ENCODE measurements at places on chromosomes 5 and 9. TPM values are rescaled to one million over a fixed set of nuclear protein-coding genes. Genes with fewer than 3 reads are reported as not detected.

Gene BHMT2
- polyA plus RNA-seq = 63.8 TPM

Gene DNM1
- polyA plus RNA-seq = 86.6 TPM

Gene PCDHB10
- 6.8 TPM for polyA plus RNA-seq

Gene ANKRD18B
- polyA plus RNA-seq = 1.2 TPM

Gene INSYN2B
- 2.4 TPM for polyA plus RNA-seq

Gene SV2C
- polyA plus RNA-seq = 0.07 TPM

- no peak for DNase-seq
Measured at GRCh38 chr9:7196467-7196866, 438.7 kb downstream of the KDM4C start.

- DNase-seq = no peak
Measured at GRCh38 chr5:4862500-4862899, 277.6 kb upstream of the ADAMTS16 start.

- DNase-seq = no peak
Measured at GRCh38 chr9:85030316-85030715, 360.8 kb downstream of the NTRK2 start.

GRCh38 chr5:132020568-132021339, 9.3 kb upstream of the ACSL6 start:
- DNase-seq = no peak

DNA sequence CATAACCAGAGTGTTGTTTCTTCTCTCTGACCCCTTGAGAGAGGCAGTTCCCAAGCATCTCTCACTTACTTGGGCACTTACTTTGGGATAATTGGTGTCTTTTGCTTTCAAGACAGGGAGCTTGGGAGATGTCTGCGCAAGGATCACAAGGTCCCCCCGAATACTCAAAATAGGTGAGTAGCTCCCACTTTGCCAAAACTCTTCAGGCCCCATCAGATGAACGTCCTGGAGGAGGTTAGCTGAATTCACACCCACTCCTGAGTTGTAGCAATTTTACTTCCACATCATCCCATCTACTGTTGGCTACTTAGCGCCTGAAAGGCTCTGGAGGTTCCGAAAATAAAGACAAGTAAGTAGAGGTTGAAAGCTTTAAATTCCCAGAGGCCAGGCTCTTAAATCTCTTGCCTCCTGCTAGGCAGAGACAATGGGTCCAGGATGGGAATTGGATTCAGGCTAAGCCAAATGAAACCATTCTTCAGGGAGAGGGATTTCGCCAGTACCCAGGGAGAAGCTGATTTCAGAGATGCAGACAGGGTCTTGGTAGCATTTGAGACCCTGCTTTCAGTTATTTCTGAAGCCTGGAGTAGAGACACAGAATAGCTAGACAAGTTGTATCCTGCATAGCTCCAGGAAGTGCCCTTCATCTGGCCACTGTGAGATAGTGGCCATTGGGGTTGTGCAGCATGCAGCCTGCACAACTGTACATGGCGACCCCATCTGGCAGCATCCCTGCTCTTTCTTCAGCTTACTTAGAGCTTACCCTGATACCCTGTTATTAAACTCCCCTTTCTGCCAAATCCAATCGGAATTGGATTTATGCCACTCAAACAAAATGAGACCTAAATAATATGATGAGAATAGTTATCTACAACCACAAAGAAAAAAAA, 60.1 kb downstream of the BOD1 start:
- DNase-seq = no peak

- no peak for DNase-seq
Measured at GRCh38 chr9:70479880-70480291, 65.4 kb upstream of the KLF9 start.

DNA sequence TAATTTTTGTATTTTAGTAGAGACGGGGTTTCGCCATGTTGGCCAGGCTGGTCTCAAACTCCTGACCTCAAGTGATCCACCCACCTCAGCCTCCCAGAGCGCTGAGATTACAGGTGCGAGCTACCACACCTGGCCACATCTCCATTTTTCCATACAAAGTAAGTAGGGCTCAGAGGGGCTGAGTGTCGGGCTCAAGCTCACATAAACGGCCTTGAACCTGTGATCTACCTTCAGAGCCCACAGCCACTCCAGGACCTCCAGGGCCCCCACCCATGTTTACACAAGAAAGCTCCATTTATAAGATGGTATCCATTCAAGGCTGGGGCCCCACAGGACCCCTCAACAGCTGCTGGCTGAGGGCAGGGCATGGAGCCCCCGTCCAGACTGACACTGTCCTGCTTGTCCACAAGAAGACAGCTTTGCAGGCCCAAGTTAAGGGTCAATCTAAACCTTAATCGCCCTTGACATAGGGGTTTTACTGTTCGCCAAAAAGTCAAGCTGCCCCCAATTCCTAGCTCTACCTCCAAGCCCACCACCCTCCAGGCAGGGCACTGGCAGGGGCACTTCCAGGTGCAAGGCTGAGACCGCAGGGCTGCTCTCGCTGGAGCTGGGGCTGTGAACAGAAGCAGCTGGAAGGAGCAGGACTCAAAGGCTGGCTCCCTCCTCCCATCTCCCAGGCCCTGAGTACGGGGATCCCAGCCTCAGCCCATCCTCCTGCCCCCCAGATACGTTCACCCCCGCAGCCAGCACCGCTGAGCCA, 18.9 kb downstream of the FAM78A start:
- DNase-seq = no peak

DNA sequence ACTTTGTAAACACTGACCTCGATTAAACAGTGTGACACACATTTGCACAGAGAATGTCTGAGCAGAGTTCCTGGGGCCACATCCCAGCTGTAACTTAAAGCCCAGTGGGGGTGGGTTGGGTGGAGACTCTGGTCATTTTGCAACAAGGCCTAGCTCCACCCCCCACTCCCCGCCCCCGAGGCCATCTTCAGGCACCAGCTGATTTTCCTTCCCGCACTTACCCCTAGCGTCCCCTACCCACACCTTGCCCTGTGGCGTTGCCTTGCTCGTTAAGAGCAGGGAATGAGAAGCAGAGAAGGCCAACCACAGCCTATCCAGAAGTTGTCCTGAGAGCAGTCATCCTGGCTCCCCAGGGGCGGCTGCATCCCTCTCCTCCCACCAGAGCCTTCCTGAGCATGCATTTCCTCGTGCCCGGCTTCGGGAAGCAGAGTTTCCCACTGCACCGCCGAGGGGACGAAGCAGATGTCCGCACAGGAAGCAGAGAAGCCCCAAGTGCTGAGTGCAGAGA, 101.7 kb upstream of the SARDH start:
- DNase-seq = no peak

DNA sequence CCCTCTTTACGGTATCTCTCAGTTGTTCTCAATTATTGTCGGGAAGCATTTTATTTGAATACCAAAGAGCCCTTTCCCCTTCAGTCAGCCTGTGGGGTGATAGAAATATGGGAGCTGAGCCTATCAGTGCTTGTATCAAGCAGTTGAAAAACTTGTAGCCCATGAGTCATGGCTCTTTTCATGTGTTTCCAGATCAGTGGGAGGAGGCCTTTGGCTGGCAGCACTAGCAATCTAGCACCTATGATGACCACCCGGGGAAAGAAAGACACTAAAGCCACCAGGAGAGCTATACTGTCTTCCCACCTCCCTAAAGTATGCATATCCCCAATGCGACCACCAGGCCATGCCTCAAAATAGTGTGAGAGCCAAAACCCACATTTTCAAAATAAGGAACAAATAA, 696.9 kb upstream of the C9orf72 start:
- no peak for DNase-seq

DNA sequence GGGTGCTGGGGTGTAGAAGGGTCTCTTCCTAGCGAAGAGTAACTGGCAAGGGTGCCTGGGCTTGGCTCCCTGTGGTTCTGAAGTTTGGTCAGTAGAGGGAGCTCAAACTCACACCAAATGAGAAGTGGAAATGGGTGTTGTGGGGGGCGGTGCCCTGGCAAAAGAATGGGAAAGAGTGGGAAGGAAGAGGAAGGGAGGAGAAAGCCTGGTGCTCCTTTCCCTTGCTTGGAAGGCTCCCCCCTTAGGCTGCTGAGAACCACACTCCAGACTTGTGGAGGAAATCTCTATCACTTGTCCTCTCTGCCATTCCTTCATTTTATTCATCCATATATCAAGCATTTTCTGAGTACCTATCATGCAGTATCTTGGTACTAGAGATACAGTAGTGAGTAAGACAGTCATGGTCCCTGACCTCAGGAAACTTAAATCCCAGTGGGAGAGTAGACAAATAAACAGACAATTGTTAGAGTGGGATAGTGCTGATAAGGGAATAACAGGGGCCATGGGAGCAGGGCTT, 13.0 kb downstream of the SLC4A9 start:
- peak; percentile 42 for DNase-seq

GRCh38 chr5:110356677-110357076, 369.8 kb downstream of the TMEM232 start:
- DNase-seq = no peak

DNA sequence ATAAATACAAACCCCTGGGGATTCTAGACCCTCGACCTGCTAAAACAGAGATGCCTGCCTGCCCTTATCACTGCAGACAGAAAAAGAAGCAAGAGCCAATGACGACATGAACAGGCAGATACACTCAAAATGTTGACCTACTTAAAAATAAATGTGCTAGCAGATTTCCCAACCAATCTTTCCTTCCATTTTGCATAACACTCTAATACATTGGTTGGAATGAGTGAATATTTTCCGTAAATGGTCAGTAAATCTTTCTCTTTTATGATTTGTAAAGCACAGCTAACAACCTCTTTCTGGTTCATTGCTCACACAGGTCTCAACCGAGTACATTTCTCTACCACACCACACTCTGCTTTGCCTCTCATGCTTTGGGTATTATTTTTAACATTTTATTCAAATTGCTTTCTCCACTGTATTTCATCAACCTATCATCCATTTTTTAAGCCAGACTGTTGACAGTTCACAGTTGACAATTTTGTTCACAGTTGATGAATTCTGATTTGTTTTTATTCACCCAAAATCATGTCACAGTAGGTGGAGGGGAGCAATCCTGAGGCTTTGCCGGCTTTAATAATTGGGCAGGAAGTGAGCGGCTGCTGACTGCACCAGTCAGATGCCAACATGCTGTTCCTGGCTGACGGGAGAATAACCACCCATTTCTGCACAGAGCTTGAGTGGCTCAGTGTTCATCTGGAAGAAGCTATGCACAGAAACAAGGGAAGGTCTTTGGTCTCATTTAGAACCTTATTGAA, 426.6 kb downstream of the SPOCK1 start:
- no peak for DNase-seq

GRCh38 chr9:126223798-126224531, 102.7 kb upstream of the MVB12B start:
- no peak for DNase-seq

DNA sequence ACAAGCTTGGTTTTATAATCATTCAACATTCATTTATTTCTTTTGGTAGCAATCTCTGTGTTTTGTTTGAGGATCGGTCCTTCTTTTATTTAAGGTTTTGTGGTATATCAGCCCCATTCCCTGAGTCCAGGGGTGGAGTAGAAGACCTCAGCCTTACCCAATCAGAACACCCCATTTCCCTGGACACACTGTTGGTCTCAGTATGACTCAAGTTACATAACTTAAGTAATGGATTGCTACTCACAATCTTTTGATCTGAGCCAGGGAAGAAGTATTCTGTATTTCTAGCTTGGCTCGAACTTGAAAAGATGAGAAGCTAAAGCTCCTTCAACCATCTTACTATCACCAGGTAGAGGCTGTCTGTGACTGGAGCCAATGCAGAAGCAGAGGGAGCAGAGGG, 175.2 kb upstream of the HAPLN1 start:
- DNase-seq = no peak

DNA sequence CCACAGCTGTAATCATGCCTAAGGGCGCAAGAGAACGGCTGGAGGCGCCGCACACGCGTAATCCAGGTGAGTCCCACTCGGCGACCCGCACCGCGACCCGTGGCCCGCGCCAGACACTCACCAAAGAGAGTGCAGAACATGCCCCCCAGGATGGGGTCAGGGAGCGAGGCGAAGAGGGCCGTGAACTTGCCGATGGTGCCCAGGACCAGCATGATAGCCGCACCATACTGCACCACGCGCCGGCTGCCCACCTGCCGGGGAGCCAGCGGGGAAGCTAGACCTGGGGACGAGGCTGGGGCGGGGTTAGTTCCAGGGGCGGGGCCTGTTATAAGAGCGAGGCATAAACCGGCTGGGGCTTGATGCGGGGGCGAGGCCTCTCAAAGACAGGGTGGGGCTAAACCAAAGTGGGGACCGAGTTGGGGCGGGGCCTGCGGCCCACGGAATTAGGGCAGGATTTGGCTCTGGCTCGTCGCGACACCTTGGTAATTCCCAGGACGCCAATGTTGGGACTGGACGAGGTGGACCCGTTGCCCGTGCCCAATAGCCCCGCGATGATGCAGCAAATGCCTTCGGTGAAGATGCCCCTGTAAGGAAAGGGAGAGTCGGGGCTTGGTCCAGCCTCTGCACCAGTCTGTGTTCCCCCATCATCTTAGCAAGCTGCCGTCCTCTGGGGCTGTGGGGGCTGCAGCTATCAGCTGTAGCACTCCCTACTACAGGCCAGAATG, 4.8 kb downstream of the SLC23A1 start:
- DNase-seq = no peak

DNA sequence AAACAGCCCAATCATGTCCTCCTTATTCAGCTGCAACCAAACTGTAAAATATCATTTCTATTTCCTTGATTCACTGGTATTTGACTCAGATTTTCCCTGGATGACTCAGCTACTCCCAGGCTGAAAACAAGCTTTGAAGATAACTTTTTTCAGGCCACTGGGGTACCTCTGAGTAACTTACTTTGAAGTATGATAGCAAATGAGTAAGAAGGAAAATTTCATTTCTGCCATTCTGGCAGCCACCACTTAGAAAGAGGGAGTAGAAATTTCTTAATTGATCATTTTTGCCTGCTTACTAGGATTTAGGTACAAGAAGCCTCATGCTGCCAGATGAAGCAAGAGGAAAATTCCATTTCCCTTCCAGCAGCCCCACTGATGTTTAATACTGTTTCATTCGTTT, 247.4 kb downstream of the PRELID2 start:
- no peak for DNase-seq

DNA sequence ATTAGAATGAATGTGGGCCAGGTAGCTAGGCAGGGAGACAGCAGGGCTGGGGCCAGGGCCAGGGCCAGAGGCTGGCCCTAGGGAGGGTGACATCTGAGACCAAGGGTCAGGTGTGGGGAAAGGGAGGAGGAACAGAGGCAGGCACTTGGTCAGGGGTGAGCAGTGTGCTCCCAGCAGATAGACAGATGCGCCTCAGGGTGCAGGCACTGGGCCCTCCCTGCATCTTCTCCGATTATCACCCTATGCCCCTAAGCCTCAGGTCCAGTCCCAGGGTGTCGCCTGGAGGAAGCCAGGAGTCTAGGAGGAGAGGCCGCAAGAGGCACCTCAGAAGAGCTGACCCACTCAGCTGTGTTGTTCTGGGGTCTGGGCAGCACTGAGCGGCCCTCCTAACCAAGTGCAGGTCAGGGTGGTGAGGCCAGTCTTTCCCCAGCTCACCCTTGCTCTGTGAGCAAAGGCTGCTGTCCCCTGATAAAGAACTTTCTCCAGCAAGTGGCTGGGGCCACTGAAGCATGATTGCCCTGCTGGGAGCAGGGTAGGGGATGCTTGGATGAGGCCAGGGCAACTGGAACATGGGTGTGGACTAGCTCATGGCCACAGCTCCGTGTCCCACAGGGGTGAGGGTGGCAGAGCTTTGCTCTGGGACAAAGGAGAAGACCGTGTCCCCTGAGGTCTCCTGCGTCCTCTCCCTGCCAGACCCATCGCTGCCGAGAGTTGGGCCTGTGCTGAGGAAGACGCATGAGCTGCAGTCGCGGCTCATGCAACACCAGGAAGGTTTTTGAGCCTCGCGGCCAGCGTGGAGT, 2.1 kb upstream of the RASGEF1C start:
- no peak for DNase-seq
